ENCODE measurements at places on chromosomes 12 and 14. TPM values are rescaled to one million over a fixed set of nuclear protein-coding genes. Genes with fewer than 3 reads are reported as not detected.
A peak's percentile ranks its signal among the peaks of the same experiment; 100 is the strongest.

DNA sequence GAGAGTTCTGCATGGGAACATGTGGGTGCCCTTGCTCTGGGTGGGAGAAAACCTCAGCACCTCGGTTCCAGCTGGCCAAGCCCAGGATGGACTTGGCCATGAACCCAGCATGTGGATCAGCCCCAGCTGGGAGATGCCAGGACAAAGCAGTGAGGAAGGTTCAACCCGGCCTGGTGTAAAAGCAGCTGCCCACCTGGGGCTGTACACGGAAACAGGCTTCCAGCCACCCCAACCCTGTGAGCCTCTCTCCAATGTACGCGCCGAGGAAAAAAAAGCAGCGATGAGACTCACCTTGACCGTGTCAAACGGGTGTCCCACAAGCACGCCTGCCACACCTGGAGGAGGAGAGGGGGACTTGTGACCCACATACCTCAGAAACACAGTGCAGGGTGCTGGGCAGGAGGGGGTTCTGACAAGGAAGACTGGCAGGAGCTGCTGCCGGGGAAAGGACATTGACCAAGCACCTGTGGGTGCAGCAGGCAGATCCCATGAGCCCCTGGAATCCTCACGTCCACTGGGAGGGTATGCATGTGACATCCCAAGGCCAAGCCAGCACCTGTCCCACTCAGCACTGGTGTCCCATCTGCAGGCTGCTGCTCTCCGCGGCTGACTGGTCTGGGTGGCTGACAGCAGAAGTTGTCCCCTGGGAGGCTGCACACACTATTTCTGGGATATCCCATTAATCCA is 7.5 kb downstream of the SLC25A29 start:
- no peaks in the 10 kb centered on the region for H3K4me1 ChIP-seq
- no peak overlapping the region for H3K4me3 ChIP-seq
- H3K36me3 ChIP-seq: no peaks in the 10 kb centered on the region
- H3K27me3 ChIP-seq: no peaks in the 10 kb centered on the region
- DNase-seq: peak; percentile 10
- no peak overlapping the region for H3K27ac ChIP-seq

GRCh38 chr12:5026342-5026938 is 17.2 kb upstream of the KCNA5 start:
- no peak for DNase-seq
- no peaks in the 10 kb centered on the region for H3K36me3 ChIP-seq
- no peak overlapping the region for H3K4me3 ChIP-seq
- no peaks in the 10 kb centered on the region for H3K27me3 ChIP-seq

- H3K27me3 ChIP-seq: no peaks in the 10 kb centered on the region
- no peaks in the 10 kb centered on the region for H3K4me1 ChIP-seq
- H3K4me3 ChIP-seq: no peak overlapping the region
- no peak overlapping the region for H3K27ac ChIP-seq
These were observed 19.2 kb downstream of the CCDC85C start for GRCh38 chr14:99584823-99585222.

DNA sequence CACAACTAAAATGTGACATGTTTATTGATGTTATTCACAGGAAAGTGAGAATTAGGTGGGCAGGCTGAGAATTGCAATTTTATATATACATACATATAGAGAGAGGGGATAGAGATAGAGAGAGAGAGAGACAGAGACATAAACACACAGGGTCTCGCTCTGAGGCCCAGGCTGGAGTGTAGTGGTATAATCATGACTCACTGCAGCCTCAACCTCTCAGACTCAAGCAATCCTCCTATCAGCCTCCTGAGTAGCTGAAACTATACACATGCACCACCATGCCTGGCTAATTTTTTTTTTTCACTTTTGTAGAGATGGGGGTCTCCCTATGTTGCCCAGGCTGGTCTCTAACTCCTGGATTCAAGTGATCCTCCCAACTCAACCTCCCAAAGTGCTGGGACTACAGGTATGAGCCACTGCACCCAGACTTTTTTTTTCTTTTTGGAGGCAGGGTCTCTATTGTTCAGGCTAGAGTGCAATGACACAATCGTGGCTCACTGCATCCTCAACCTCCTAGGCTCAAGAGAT is 49.1 kb downstream of the R3HDM2 start:
- H3K36me3 ChIP-seq: no peaks in the 10 kb centered on the region
- no peak for DNase-seq
- no peak overlapping the region for H3K27ac ChIP-seq
- H3K27me3 ChIP-seq: no peaks in the 10 kb centered on the region
- no peak overlapping the region for H3K4me3 ChIP-seq

GRCh38 chr12:128969480-128970055 is 116.3 kb downstream of the GLT1D1 start:
- no peak overlapping the region for H3K4me3 ChIP-seq
- peak; percentile 60 for DNase-seq
- H3K27me3 ChIP-seq: no peaks in the 10 kb centered on the region

DNA sequence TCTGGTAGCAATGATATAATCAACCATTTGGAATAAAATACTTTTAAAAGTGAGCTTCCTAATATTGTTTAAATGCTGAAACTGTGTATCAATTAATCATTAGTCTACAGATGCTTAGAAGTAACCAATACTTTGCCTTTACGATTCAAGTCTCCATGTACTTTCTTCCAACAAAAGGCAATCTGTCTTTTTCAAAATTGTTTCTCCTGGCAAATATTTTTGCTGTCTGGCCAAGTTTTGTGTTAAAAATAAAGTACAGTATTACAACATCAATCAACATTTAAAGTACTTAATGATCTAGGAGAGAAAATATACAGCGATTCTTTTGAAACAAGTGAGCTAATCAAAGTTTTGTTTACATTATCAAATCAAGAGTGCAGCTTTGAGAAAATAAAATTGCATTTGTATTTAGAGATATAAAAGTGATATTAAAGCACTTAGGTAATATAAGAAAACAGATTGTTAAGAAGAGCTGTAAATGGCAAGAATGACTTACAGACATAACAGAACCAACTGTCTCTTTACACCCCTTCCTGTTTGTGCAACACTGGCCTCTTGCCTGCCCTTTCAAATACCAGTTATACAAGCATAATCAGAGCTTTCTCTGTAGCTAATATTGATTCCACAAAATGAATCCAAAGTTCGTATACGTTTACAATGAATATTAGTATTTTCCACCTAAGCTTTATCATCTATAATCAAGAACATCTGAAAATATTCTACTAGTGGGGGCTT is 38.2 kb upstream of the FBLN5 start:
- no peaks in the 10 kb centered on the region for H3K4me1 ChIP-seq
- peak overlapping the region; percentile 16 for H3K27ac ChIP-seq
- no peak overlapping the region for H3K4me3 ChIP-seq
- DNase-seq: no peak
- H3K27me3 ChIP-seq: no peaks in the 10 kb centered on the region

- no peak overlapping the region for H3K4me3 ChIP-seq
- DNase-seq: no peak
- no peak overlapping the region for H3K27ac ChIP-seq
These were observed 89.8 kb downstream of the KITLG start for GRCh38 chr12:88490425-88490824.

Gene SLCO1B1
- 141 TPM for total RNA-seq

Gene SERPINA5
- total RNA-seq: 223 TPM

Gene SDS
- 268 TPM for total RNA-seq

Gene ALDH2
- total RNA-seq: 1,037 TPM

Gene NUP107
- 12.0 TPM for total RNA-seq
